ENCODE measurements at places on chromosomes 6 and 20.
A peak's percentile ranks its signal among the peaks of the same experiment; 100 is the strongest.

GRCh38 chr20:61321481-61321880 lies 69.4 kb downstream of the CDH4 start:
- DNase-seq: no peak
- H3K27ac ChIP-seq: no peak overlapping the region
- H3K36me3 ChIP-seq: no peaks in the 10 kb centered on the region
- no peaks in the 10 kb centered on the region for H3K4me1 ChIP-seq
- H3K27me3 ChIP-seq: no peaks in the 10 kb centered on the region
- H3K4me3 ChIP-seq: no peak overlapping the region

GRCh38 chr6:124887872-124888580 lies 74.2 kb upstream of the RNF217 start:
- no peaks in the 10 kb centered on the region for H3K36me3 ChIP-seq
- no peak for DNase-seq
- peaks cover 11% of the 10 kb centered on the region for H3K4me1 ChIP-seq

DNA sequence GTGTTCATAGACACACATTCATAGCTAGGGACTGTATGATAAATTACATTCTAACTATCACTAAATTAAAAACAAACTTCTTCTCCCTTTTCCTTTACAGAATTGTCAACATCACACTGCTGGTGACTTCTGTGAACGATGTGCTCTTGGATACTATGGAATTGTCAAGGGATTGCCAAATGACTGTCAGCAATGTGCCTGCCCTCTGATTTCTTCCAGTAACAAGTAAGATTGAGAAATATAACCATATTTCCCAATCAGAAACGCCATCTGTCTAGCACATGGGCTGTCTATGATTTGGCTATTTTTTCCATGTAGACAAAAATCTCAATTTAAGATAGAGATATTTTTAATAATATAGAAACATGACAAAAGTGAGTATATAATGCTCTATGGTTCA lies 367.7 kb downstream of the ARHGAP18 start:
- no peak for DNase-seq
- no peaks in the 10 kb centered on the region for H3K36me3 ChIP-seq
- H3K4me1 ChIP-seq: no peaks in the 10 kb centered on the region
- H3K27me3 ChIP-seq: peaks cover 8% of the 10 kb centered on the region

DNA sequence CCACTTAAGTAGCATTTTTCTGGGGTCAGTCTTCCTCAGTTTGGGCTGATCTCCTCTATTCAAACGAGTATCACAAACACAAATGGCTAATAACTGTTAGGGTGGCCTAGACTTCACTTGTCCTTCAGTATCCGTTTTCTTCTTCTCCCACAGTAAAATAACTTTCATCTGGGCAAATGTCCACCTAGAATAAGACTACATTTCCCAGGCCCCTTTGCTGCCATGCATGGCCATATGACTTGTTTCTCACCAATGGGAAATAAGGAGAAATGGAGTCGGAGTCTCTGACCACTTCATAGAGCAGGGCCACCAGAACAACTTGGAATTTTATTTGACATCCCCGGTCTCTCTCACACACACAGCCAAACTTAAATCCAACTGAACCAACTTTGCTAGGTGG lies 51.4 kb downstream of the SULF2 start:
- peaks cover 8% of the 10 kb centered on the region for H3K4me1 ChIP-seq
- no peak overlapping the region for H3K4me3 ChIP-seq
- H3K27ac ChIP-seq: no peak overlapping the region
- no peaks in the 10 kb centered on the region for H3K27me3 ChIP-seq
- no peaks in the 10 kb centered on the region for H3K36me3 ChIP-seq

- no peaks in the 10 kb centered on the region for H3K4me1 ChIP-seq
- DNase-seq: no peak
- H3K4me3 ChIP-seq: no peak overlapping the region
- H3K27me3 ChIP-seq: peaks cover 23% of the 10 kb centered on the region
Measured at GRCh38 chr20:37630993-37631392, 62.8 kb upstream of the CTNNBL1 start.

DNA sequence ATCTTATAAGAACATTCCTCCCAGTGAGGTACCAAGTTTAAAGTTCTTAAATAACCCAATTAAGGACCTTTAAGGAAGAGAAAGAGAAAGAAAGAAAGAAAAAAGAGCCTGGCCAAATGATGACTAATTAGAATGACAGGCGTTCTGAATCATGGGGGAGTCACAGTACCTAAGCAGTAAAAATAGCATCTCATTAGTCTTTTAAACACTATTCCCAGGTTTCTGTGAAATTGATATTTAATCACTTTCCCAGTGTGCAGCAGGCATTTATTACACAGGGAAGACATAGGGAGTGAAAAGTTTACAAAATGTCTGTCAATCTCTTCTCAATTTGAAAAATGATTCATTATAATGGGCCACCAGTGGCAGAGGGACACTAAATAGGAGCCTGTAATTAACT lies 251.4 kb upstream of the MANEA start:
- no peak overlapping the region for H3K4me3 ChIP-seq
- H3K27ac ChIP-seq: no peak overlapping the region
- no peaks in the 10 kb centered on the region for H3K36me3 ChIP-seq
- no peak for DNase-seq

DNA sequence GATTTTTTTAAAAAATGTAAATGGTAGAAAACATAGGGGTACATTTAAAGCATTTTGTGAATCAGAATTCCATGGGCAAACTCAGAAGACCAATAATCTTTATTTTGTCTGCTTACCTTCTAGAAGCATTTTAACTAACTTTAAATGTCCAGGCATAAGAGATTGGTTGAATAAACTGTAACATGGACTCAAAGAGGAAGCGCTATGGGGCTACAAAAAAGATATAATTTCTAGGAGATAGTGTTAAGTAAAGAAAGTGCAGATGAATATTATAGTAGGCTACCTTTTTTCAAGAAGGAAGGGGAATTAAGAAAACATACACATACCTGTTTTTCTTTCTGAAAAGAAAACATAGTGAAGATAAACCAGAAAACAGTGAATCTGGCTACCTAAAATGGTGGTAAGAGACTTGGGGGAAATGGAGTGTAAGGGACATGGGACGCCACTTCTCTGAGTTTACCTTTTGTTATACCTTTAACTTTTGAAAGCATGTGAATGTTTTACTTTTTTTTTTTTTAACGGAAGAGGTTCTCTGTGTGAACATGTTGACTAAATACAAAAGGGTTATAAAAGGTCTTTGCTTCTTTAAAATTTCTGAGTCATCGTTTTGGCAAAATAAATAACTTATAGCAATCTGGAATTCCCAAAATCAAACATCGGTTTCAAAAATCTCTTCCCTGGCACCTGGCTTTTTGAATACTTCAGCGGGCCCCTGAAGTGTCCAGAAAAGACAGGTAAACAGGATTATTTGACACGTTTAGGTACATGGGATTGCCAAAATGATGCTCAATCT lies 133.4 kb downstream of the OR2B2 start:
- H3K27ac ChIP-seq: no peak overlapping the region
- H3K27me3 ChIP-seq: peaks cover 41% of the 10 kb centered on the region
- H3K4me1 ChIP-seq: no peaks in the 10 kb centered on the region
- H3K36me3 ChIP-seq: no peaks in the 10 kb centered on the region

DNA sequence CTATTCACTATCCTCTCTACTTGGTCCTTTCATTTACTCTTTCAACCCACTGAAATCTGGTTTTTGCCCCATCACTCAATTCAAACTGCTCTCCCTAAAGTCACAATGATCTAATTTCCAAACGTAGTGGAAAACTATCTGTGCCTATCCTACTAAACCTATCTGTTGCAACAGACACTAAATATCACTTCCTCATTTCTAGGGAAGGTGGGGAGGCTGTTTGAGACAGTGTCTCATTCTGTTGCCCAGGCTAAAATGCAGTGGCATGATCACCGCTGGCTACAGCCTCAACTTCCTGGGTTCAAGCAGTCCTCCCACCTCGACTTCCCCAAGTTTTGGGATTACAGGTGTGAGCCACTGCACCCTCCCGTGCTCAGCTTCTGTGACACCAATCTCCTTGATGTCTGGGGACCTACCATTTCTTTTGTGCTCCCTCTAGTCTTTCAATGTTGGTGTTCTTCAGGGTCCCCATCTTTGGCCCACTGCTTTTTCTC lies 8.8 kb downstream of the RANBP9 start:
- H3K27me3 ChIP-seq: no peaks in the 10 kb centered on the region
- no peak overlapping the region for H3K4me3 ChIP-seq
- no peak overlapping the region for H3K27ac ChIP-seq
- H3K4me1 ChIP-seq: peaks cover 20% of the 10 kb centered on the region
- peaks cover 18% of the 10 kb centered on the region for H3K36me3 ChIP-seq
- DNase-seq: no peak

DNA sequence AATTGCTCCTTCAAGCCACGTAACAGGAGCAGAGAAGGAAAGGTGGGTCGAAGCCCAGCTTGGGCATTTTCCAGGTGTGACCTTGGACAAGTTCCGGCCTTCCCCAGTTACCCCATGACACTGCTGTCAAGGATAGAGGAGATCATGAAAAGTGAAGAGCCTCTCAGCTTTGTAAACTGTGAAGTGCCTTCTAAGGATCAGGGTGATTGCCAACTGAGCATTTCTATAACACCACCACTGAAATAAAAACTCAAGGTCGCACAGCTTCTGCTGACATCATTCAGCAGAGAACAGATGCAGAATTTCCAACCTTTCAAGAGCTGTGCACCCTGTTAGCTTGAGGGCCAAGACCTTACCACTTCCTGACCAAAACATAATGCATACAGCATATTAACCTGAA lies 24.0 kb upstream of the ZMYND8 start:
- H3K27me3 ChIP-seq: no peaks in the 10 kb centered on the region
- no peak overlapping the region for H3K4me3 ChIP-seq
- H3K4me1 ChIP-seq: peaks cover 18% of the 10 kb centered on the region
- peak overlapping the region; percentile 79 for H3K27ac ChIP-seq
- no peak for DNase-seq

DNA sequence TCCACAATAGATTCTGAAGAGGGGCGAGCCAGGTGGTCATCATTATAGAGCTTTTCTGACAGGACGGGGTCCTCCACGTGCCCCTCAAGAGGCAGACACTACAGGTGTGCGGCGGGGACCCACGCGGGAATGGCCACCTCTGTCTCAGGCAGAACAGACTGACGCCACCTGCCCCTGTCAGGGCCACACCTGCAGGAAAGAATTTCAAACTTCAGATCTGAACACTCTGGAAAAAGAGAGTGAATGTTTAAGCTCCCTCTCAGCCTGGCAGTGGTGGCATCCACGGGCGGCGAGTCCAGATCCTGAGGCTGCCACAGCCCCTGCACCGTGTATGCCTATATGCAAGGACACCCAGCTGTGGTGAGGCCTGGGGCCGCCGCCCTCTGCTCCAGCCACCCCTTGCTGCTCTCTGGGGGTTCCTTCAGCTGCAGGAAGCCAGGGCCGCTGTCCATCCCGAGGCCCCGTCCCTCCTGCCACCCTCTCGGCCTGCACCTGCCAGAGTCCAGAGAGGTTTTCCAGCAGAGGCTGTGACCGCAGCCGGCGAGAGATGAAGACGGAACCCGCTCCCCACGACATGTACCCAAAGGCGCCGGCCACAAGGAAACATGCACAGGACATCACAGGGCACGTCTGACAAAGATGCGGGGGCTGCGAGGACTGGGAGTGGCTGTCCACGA lies 234.9 kb downstream of the ERMARD start:
- no peak overlapping the region for H3K27ac ChIP-seq
- no peaks in the 10 kb centered on the region for H3K36me3 ChIP-seq
- H3K4me1 ChIP-seq: peaks cover 12% of the 10 kb centered on the region
- H3K4me3 ChIP-seq: no peak overlapping the region
- no peak for DNase-seq
- H3K27me3 ChIP-seq: no peaks in the 10 kb centered on the region

- peaks cover under 1% of the 10 kb centered on the region for H3K4me1 ChIP-seq
- DNase-seq: no peak
- peaks cover 76% of the 10 kb centered on the region for H3K36me3 ChIP-seq
- no peaks in the 10 kb centered on the region for H3K27me3 ChIP-seq
Measured at GRCh38 chr6:33776186-33776585, 12.7 kb downstream of the LEMD2 start.

- no peak for DNase-seq
- no peak overlapping the region for H3K27ac ChIP-seq
- no peaks in the 10 kb centered on the region for H3K27me3 ChIP-seq
- H3K4me3 ChIP-seq: no peak overlapping the region
- no peaks in the 10 kb centered on the region for H3K36me3 ChIP-seq
Measured at GRCh38 chr6:88619951-88620350, 343.5 kb downstream of the RNGTT start.

DNA sequence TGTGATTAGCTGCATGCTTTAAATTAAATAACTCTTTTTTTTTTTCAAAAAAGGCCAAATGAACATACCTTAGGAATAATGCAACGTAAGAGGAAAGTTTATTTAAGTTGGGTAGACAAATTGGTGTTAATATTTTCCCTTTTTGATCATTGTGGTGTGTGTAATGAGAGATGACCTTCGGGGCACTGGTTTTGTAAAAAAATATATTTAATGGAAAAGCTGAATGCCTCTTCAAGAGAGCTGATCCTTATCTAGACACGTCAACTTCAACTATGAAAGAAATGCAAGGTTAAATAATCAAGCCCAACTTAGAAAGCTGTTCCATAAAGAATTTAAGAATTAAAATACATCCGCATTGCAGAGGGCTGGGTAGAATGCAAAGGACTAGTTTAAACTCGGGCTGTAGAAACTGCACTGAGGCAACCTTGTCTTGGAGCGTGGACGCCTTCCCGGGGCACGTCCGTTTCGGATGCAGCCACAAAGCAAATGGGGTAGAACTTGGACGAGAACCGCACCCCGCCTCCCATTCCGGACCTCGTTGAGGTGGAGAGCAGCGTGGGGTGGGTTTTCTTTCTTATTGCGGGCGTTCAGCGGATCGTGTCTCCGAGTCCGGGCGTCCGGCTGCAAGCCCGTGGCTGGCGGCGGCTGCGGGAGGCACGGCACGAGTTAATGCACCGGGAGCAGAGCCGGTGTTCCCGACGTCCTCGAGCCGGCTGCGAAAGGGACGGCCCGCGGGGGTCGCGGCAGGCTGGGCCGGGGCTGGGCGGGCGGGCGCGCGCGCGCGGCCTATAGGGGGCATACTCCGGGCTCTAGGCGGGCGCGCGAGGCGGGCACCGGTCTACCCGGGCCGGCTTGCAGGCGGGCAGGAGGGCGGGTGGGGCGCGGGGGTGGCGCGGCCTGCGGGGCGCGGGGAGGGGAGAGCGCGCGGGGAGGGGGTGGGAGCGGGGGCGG lies 1.9 kb downstream of the JARID2 start:
- peak; percentile 46 for DNase-seq
- peaks cover 46% of the 10 kb centered on the region for H3K4me1 ChIP-seq
- H3K27ac ChIP-seq: peak overlapping the region; percentile 99

DNA sequence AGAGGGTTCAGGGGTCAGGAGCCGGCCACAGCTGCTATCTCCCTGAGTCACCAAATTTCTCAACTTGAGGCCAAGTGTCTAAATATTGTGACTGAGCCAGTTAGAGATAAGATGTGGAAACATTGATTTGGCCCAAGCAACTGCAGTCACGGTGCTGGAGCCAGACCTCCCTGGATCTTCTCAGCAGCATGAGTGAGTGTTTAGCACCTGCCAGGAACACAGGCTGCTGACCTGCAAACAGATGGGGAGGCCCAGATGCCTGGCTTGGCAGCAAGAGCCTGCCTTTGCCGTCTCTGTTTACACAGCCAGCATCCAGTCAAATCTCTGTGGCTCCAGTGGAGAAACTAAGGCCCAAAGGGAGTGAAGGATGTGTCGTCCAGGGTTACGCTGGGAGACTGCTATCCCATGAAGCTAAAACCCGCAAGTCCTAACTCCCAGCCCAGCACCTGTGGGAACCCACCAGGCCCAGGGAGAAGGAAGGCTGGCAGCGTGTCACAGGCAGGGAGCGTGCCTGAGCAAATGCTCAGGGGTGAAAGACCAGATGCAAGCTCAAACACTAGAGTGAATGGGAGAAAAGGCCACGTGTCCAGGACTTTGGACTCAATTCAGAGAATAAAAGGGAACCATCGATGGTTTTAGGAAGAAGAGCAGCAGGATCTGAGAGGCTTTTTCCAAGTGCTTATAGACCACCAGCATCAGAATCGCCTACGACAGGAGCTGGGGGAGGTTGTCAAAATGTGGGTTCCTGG lies 15.9 kb upstream of the PTGIS start:
- no peaks in the 10 kb centered on the region for H3K27me3 ChIP-seq
- peak overlapping the region; percentile 77 for H3K27ac ChIP-seq
- H3K4me1 ChIP-seq: peaks cover 60% of the 10 kb centered on the region
- no peak overlapping the region for H3K4me3 ChIP-seq
- no peak for DNase-seq
